ENCODE measurements at places on chromosomes 6 and 20. TPM values are rescaled to one million over a fixed set of nuclear protein-coding genes. Genes with fewer than 3 reads are reported as not detected.
A peak's percentile ranks its signal among the peaks of the same experiment; 100 is the strongest.

Gene DNAAF9
- 4.0 TPM for total RNA-seq

Gene LCA5
- total RNA-seq = 0.74 TPM

DNA sequence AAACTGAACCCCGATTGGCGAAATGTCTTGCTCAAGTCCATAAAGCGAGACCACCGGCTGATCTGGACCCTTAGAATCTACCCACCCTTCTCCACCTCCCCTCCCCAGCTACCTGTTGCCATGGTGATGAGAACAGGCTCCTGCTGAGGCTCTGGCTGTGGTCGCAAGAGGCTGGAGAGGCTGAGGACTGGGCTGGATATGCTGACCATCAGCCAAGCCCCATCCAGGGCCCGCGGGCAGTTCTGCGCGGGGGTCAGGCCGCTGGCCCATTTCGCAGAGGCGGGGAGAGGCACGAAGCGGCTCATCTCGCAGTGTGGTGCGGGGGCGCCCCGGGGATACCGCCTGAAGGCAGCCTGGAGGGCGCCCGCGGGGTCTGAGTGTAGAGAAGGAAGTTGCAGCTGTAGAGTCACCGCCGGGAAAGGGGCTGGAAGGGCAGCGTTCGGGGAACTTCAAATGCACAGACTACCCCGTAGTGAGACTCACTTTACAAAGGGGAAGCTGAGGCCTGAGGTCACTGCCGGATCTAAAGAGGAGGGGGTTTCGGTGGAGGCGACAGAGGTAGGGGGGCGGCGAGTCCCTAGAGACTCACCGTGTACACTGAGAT is 671 bp downstream of the TAPBP start:
- H3K36me3 ChIP-seq = no peaks in the 10 kb centered on the region
- DNase-seq = no peak
- H3K4me3 ChIP-seq = peak overlapping the region; percentile 79
- H3K4me1 ChIP-seq = peaks cover 16% of the 10 kb centered on the region

- no peaks in the 10 kb centered on the region for H3K27me3 ChIP-seq
- H3K36me3 ChIP-seq = peaks cover 6% of the 10 kb centered on the region
- no peak overlapping the region for H3K27ac ChIP-seq
- no peak overlapping the region for H3K4me3 ChIP-seq
- no peak for DNase-seq
- no peaks in the 10 kb centered on the region for H3K4me1 ChIP-seq
Measured at GRCh38 chr6:53906842-53907241, 112.0 kb downstream of the LRRC1 start.

GRCh38 chr20:48948612-48949011 is 27.1 kb downstream of the ARFGEF2 start:
- H3K4me1 ChIP-seq = no peaks in the 10 kb centered on the region
- H3K27ac ChIP-seq = no peak overlapping the region
- DNase-seq = no peak
- peaks cover 29% of the 10 kb centered on the region for H3K36me3 ChIP-seq
- H3K4me3 ChIP-seq = no peak overlapping the region
- no peaks in the 10 kb centered on the region for H3K27me3 ChIP-seq

GRCh38 chr6:31513456-31514165 is 15.2 kb upstream of the MCCD1 start:
- H3K27me3 ChIP-seq = no peaks in the 10 kb centered on the region
- no peak for DNase-seq
- no peak overlapping the region for H3K27ac ChIP-seq
- H3K4me3 ChIP-seq = no peak overlapping the region
- no peaks in the 10 kb centered on the region for H3K4me1 ChIP-seq

DNA sequence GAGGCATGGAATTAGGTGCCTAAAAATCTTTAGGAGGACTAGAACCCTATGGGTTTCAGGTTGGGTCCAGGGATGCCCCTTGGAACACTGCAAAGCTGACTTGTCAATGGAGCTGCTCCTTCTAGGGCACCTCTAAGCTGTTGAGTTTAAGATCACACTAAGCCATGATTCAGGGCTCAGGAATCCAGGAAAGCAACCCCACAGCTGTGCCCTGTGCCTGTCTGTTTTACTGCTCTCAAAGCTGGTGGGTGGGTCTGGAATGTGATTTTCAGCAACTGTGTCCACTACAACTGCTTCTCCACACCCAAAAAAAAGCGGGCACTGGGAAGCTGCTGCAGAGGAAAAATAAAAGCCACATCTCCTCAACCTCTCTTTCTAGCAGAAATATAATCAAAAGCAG is 310.4 kb upstream of the MOCS1 start:
- no peaks in the 10 kb centered on the region for H3K4me1 ChIP-seq
- no peak overlapping the region for H3K27ac ChIP-seq
- H3K4me3 ChIP-seq = no peak overlapping the region
- no peaks in the 10 kb centered on the region for H3K36me3 ChIP-seq
- no peaks in the 10 kb centered on the region for H3K27me3 ChIP-seq
- DNase-seq = no peak

DNA sequence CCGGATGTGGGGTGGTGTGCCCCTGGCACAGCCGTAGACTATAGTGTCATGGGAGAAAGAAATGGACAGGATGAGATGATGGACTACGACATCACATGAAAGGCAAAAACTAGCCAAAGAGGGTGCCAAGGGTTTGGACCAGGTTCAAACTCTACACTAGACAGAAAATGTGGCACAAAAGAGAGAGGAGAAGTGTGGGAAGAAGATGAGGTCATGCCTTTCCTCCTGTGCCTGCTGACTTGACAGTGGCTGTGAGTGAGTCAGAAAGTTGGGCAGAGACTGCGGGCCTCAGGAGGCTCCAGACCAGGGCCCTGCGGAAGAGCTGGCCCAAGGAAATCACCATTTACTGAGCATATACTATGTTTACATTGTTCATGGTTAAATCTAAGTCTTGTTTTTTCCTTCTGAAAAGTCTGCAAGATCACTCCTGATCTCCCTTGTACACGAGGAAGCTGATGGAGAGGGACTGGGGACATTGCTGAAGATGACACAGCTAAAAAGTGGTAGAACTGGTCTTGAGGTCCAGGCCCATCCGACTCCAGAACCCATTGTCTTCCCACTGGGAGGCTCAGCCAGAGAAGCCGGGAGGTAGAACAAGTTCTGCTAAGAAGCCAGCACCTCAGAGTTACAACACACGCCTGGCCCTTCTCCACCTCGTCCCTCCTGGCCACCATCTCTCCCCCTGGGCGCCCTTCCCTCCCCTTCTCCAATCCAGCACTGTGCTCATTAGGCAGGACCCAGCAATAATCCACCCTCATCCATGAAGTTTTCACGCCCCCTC is 35.6 kb downstream of the CNKSR3 start:
- H3K4me1 ChIP-seq = no peaks in the 10 kb centered on the region
- no peak overlapping the region for H3K4me3 ChIP-seq
- DNase-seq = no peak
- no peaks in the 10 kb centered on the region for H3K27me3 ChIP-seq

- H3K36me3 ChIP-seq = no peaks in the 10 kb centered on the region
- H3K4me1 ChIP-seq = no peaks in the 10 kb centered on the region
- no peak overlapping the region for H3K4me3 ChIP-seq
- no peak for DNase-seq
- no peak overlapping the region for H3K27ac ChIP-seq
Measured at GRCh38 chr6:129111346-129111745, 228.4 kb downstream of the LAMA2 start.

DNA sequence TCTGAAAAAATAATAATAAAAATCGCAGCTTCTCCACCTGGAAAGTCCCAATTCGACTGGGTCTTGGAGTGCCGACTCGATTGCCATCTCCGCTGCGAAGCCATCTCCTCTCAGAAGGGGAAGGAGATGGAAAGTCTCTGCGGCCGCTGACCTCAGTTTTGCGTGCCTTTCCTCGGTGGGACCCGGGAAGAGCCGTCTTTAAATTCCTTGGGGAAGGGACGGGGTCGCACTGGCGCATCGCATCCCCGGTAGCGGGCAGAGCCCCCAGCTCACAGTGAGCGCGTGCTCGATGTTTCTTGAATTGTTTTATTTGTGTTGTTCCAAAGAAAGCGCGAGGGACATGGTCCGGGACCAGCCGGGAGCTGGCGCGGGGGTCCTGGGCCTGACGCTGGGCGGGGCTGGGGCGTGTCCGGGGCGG is 270 bp upstream of the TIAM2 start:
- no peak overlapping the region for H3K27ac ChIP-seq
- H3K4me3 ChIP-seq = peak overlapping the region; percentile 46
- no peaks in the 10 kb centered on the region for H3K36me3 ChIP-seq

DNA sequence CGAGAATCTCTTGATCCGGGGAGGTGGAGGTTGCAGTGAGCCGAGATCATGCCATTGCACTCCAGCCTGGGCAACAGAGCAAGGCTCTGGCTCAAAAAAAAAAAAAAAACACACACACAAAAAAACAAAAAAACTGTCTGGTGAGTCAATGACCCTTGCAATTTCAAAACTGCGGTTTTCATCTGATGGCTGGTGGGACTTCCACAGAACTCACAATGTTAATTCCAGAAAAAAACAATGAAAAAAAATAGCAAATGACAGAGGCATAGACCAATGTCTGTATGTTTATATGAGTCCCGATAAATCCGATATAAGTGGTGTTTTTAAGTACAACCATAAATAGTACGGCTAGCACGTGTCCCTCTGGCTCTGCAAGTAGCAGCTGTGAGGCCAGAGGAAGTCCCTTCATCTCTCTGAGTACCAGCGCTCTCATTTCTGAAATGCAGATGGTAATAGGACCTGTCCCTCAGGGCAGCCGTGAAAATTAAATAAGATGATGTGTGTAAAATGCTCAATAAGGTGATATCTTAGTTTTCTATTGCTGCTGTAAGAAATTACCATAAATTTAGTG is 21.9 kb upstream of the PTPN1 start:
- no peak overlapping the region for H3K27ac ChIP-seq
- H3K4me3 ChIP-seq = no peak overlapping the region
- no peaks in the 10 kb centered on the region for H3K4me1 ChIP-seq

DNA sequence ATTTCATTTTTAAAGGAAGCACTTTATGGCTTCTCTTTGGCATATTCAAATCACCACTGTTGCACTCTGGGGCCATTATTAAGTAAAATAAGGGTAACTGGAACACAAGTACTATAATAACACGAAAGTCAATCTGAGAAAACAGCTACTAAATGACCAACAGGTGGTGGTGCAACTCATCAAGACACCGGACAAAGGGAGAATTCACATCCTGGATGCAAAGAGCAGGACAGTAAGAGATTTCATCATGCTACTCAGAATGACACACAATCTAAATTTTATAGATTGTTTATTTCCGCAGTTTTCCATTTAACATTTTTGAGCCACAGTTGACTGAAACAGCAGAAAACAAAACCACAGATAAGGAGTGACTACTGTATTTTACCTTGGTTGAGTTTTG is 27.6 kb upstream of the LY86 start:
- no peak overlapping the region for H3K27ac ChIP-seq
- H3K4me1 ChIP-seq = no peaks in the 10 kb centered on the region
- H3K36me3 ChIP-seq = no peaks in the 10 kb centered on the region
- DNase-seq = no peak
- no peak overlapping the region for H3K4me3 ChIP-seq

- no peak overlapping the region for H3K4me3 ChIP-seq
- no peak overlapping the region for H3K27ac ChIP-seq
- DNase-seq = no peak
- H3K4me1 ChIP-seq = no peaks in the 10 kb centered on the region
Measured at GRCh38 chr6:20691185-20691584, 156.9 kb downstream of the CDKAL1 start.
